ENCODE measurements at places on chromosomes 7 and 10.

- DNase-seq: no peak
Observed at GRCh38 chr7:12821746-12822145, 134.3 kb downstream of the ARL4A start.

- DNase-seq: no peak
Observed at GRCh38 chr7:108227366-108227765, 97.2 kb upstream of the LAMB4 start.

- peak; percentile 43 for DNase-seq
Observed at GRCh38 chr10:49592726-49593563, 17.2 kb upstream of the SLC18A3 start.

DNA sequence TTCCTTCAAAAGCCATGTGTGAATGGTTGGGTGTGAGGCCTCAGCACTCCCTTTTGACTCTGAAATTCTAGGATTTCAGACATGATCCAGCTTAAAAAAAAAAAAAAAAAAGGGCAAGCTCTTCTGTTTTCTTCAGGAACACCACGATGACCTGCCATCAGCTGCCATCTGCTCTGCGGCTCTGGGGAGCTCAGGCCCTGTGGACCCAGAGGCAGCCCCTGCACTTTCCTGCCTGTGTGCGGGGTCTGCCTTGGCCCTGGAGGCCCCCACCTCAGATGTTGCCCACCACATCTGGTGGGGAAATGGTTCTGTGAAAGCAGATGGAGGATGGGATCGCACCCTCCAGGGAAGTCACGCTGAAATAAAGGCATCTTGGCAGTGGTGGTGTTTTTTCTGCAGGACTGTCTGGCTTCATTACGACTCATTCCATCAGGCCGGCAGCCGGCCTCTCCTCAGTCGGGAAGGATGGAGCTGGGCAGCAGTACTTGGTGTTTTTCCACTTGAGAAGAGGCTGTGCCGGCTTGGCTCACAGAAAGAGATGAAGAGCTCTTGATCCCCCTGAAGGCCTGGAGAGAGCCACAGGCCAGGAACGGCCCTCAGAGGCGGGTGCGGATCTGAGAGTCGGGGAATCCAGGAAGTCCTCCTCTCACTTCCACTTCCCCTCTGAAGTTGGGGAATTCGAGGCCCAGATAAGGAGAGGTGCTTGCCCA lies 66.1 kb upstream of the AQP1 start:
- peak; percentile 65 for DNase-seq

GRCh38 chr7:159019111-159019510 lies 125.6 kb downstream of the VIPR2 start:
- no peak for DNase-seq

- DNase-seq: no peak
Observed at GRCh38 chr10:28541717-28542365, 8.9 kb downstream of the WAC start.

GRCh38 chr10:49079499-49079898 lies 35.8 kb downstream of the VSTM4 start:
- DNase-seq: no peak

DNA sequence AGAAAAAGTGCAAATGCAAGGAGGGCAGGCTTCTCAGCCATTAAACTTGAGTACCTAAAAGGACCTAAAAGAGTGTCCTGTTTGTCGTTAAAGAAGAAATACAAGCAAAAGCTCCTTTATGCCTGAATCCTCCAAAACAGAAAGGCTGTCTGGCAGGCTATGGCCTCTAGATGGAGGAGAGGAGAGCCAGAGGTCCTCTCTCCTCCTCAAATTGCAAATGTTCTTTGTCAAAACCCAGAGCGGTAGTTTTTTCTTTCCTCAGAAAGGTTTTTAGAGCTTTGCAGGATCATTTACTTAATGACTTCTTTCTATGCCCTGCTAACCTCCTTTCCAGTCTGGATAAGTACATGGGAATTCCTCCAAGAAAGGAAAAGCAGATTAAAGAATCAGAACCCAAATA lies 1.9 kb upstream of the SORCS1 start:
- no peak for DNase-seq

DNA sequence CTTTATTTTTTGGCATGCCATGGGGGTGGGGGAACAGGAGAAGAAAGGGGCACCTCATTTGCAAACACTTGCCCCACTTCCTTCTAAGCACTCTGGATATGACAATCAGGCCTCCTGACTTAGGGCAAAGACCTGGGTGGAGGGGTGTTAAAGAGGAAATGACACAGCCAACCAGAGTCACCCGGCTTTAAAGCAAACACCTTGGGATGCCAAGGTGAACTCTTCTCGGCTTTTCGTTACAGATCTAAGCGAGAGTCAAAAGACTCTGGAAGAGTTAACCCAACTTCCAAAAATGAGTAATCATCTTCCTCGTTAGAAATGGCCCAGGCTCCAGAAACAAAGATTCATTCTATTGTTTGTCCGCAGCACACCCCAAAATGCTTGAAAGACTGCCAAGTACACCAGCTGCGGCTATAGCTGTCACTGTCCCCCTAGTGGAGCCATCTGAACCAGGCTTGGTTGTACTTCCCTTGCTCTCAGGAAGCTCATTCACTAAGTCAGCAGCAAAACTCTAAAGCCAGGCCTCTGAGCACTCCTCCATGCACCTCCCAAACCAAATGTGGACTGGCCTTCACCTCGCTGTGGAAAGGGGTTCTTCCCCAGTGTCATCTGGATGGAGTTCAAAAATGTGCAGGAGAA lies 24.8 kb downstream of the FAM53B start:
- DNase-seq: peak; percentile 52

GRCh38 chr10:75358132-75358531 lies 43.4 kb downstream of the ZNF503 start:
- DNase-seq: no peak

- no peak for DNase-seq
Observed at GRCh38 chr7:23955600-23956149, 245.7 kb downstream of the STK31 start.

DNA sequence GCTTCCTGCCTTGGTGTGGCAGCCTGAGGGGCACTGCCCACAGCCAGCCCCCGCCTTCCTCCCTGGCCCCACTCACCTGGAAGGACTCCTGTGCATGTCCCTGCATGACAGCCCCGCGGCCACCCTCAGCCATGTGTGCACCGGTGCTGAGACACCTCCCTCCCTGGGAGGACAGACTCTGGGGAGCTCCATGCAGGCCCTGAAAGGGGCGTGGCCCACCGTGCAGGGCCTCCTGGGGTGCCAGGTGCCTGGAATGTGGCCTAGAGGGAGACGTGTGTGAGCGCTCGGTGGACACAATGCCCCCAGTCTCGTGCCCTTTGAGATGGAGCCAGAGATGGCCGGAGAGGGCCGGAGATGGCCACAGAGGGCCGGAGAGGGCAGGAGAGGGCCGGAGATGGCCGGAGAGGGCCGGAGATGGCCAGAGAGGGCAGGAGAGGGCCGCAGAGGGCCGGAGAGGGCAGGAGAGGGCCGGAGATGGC lies 59.1 kb upstream of the PPP2R2D start:
- no peak for DNase-seq

DNA sequence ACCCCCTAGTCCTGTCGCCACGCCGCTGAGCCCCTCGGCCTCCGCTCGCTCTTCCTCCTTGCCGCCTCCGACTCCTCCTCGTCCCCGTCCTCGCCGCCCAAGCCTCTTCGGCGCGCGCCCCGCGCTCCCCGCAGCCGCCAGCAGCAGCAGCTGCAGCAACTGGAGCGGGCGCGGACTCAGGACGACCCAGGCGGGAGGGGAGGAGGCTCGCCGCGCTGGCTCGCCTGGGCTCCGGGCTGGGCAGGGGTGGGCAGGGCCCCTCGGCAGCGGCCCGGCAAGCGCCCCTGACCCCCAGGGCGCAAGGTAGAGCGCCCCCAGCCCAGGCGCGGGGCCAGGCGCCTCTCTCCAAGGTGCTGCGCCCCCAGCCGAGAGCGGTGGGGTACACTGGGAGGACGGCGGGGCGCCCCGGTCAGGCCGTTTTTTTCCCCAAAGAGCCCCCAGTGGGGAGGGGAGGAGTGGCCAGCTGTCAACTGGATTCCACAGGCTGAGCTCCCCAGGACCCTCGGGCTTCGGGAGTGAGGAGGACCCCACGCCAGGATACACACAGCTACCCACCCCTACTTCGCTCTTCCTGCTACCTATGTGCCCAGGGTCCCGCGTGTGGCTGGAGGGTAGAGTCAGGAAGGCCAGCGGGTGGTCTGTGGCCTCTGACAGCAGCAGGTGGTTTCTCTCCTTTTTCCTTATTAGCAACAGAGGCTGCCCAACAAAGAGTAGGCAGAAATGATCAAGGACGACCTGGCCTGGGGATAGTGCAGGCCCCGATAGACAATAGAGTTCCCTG lies 903 bp upstream of the KCNMA1 start:
- peak; percentile 53 for DNase-seq

DNA sequence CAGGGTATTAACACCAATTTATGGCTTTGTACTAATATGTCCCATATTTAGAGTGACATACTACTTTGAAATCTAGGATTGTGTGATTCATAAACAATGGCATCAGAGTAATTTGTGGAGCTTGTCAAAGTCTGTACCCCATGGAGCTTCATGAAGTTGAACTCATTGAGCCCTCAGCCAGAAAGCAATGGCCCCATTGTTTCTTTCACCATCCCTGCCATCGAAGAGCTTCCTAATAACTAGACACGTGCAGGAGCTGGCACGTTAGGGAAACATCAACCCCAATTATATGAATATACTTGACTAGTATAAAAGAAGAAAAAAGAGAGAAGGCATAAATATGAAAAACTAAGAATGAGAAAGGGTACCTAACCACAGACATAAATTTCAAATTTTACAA lies 206.6 kb downstream of the CXCL12 start:
- DNase-seq: no peak

DNA sequence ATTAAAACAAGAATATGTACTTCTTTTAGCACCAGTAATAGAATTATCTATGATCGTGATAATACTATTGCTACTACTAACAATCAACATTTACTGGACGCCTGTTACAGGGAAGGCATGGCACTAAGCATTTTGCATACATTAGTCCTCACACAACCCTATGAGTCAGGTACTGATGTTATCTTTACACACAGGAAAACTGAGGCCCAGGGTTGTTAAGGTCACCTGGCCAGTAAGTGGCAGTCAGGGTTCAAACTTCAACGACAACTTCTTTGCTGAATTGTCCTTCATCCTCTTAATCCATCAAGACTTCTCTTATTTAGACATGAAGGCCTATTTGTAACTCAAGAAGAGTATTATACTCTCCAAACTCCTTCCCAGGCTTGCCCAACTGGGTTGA lies 41.9 kb upstream of the ACSL5 start:
- DNase-seq: no peak

- DNase-seq: peak; percentile 5
Observed at GRCh38 chr10:72832701-72833100, 60.8 kb upstream of the OIT3 start.

- no peak for DNase-seq
Observed at GRCh38 chr10:103166523-103166922, 26.5 kb downstream of the NT5C2 start.

GRCh38 chr7:95669513-95669912 lies 73.2 kb upstream of the PDK4 start:
- DNase-seq: no peak

- no peak for DNase-seq
Observed at GRCh38 chr10:106083572-106083971, 1080.9 kb downstream of the SORCS1 start.

- no peak for DNase-seq
Observed at GRCh38 chr7:142104550-142105527, 6.7 kb upstream of the MGAM2 start.

GRCh38 chr10:125797994-125798662 lies 22.5 kb upstream of the MMP21 start:
- DNase-seq: no peak

DNA sequence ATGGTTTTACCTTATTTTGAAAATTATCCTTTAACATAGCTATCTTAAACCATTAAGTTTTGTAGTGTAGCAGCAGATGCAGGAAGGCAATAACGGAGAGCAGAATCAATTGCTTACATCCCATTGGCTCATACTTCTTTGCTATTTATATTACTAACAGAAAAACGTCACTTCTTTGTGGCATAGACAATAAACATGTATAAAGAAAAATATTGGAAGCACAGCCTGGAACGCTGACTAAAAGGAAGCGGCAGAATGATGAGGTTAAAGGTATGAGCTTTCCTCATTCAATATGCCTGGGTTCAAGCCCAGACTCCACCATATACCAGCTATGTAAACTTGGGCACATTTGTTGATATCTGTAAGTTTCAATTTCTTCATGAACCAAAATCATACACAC lies 24.0 kb upstream of the BMPER start:
- no peak for DNase-seq

DNA sequence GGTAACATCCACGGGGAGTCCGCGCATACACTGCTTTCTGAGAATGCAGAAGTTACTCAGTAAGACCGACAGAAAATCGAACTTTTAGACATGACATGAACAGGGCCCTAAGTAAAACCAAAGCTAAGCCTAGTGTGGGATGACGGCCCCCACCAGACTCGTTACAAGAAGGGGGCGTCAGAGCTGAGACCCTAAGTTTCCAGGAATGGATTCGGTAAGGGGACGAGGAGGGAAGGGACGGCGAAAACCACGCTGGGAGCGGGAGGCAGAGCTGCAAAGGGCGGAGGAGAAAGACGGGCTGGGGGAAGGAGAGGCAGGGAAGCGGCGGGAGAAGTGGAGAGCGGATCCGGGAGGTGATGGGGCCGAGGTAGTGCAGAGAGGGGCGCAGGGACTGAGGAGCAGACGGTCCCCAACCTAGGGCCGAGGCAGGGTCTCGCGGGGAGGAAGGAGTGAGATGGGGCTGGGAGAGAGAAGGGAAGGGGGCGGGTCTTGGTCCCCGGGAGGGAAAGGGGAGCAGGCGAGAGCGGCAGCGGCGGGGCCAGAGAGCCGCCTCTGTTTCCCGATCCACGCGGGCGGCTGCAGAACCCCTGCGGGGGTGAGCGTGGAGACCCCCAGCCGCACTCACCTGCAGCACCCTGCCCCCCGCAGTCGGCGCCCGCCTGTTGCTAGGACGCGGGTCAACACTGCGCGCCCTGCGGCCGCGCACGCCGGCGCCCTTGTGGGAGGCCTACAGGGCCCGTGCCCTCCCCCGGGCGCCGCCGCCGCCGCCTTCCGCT lies 513 bp downstream of the ODAD2 start:
- DNase-seq: peak; percentile 26

- no peak for DNase-seq
Observed at GRCh38 chr7:132200141-132200540, 376.1 kb downstream of the PLXNA4 start.

DNA sequence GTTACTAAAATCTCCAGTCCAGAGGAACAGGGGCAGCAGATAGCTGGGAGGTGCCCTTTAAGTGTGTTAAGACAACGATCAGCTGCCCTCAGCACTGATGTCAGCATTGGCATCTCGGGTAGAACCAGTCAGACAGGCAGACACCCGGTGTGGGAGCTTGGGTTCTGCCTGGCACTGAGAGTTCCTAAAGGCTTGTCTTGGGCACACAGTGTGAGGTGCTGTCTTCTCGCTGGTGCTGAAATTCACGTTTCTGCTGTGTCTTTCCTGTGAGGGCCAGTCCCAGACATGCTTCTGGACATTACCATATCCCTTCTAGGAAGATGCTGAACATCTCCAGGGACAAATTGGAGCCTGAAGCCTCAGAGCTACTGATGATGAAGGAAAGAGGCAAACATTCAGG lies 156.2 kb downstream of the DNAJB6 start:
- no peak for DNase-seq

GRCh38 chr7:14414274-14414986 lies 425.0 kb upstream of the ETV1 start:
- DNase-seq: no peak

All from IMR-90 (cell line).